Activated naive CD4-positive, alpha-beta T cell treated with anti-CD3 and anti-CD28 coated beads, Interleukin-2, amount 50 U/mL, for 16 hours (primary cell): ENCODE measurements at places on chromosomes 12 and 14.
A peak's percentile ranks its signal among the peaks of the same experiment; 100 is the strongest.

DNA sequence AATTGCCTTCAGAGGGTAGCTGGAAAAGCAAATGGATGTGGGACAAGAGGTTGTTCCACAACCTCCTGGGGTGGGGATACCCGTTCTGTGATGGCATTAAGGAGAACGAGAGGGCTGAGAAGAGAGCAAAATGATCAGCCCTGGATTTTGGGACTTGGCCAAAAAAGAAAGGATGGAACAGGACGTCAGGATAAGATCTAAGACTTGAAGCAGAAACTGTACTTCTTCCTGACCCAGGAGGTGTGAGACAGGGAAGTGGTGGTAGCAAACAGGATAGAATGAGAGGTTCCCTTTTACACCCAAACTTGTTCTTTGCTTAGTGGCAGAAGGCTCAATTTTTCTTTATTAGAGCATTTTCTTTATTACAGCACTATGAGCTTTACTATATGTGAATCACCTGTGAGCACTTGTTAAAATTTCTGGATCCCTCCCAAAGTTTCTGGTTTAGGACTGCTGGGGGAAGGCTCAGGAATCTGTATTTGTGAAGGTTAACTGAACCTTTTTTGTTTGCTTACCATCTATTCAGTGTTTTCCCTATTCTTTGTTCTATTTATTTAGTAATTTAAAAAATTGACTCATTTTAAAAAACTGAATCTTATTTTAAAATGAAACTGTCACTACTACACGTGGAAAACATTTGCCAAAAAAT, 59.2 kb downstream of the ERC1 start:
- DNase-seq = no peak

DNA sequence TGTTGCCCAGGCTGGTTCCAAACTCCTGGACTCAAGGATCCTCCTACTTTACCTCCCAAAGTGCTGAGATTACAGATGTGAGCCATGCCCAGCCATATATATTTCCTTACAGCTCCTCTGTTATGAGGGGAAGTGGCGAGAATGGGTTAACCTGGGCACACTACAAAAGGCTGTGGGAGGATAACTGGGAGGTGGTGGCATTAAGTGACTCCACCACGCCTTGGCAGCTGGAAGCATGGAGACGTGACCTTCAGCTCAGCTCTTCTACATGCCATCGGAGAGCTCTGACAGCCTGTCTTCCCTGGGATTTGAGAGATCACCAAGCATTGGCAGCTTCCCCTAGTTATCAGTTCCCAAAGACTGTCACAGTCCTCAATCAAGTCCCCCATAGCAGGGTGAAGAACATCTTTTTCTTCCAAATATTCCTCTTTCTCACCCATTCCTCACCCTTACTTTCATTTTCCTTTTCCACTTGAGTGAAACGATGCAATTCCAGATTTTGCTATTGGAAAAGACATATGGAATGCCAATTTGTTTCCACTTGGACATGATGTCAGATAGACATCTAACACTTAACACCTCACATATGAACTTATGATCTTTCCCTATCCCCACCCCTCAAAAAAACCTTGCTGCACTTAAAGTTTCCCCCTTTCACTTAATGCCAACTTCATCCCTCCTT, 48.5 kb downstream of the PHLDA1 start:
- DNase-seq = no peak

DNA sequence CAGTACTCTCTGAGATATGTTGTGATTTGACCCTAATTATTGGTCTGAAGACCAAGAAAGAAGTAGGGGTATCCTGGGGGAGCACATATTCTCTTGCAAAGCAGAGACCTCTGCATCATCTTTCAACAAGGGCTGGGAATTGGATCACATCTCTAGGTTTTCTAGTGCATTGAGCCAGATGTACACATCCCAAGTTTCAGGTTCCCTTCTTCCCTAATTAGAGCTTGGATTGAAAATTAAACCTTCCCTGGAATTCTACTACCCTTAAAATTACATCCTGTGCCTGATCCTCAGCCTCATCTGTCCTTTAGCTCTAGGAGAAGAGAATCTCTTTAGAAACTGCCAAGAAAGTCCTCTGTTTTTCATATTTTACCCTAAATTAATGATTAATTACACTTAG, 839.6 kb downstream of the SLC6A15 start:
- DNase-seq = no peak

DNA sequence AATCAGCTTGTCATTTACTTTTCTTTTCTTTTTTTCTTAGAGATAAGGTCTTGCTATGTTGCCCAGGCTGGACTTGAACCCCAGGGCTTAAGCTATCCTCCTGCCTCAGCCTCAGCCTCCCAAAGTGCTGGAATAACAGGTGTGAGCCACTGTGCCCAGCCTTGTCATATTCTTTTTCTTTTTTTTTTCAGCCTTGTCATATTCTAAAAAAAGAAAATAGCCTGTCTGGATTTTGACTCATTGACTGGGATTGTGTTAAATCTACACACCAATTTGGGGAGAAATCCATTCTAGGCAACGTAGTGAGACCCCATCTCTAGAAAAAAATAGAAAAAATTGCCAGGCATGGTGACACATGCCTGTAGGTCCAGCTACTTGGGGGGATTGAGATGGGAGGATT, 24.1 kb downstream of the ATP5MC2 start:
- no peak for DNase-seq

- no peak for DNase-seq
Observed at GRCh38 chr14:91256661-91257060, 12.2 kb upstream of the GPR68 start.

DNA sequence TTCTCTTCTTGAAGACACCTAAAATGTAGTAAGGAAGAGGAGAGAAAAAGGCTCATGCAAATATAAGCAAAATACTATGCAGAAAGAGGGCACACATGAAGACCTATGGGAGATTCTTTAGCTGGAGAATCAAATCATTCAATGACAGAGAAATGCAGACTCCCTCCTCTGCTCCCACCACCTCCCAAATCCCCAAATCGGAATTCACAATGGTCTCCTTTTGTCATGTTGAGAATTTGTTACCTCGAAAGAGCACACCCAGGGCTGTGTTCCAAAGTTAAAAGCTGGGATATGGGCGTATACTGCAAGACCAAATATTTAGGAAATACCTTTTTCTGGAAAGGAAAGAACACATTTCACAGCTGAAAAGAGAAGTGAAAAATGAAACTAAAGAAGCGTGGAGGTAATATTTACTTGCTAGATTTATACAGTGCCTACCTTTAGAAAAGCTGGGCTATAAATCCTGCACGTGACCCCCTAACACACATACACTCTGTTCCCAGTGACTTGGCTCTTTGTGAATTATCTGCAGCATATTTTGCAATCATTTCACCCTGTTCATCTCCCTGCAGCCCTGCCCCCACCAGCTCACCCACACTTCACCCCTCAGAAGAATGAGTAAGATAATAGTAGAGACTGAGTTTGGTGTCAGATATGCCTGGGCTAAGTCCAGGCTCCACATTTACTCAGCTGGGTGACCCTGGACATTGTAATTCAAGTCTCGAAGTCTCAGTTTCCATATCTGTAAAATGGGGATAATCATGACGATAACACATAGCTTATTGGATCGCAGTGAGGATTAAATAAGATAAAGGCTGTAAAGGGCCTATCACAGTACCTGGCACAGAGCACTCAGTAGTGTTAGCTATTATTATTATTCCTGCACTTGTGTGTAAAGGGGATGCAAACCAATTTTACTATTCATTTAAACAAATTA, 2.9 kb upstream of the CACNA1C start:
- DNase-seq = no peak

- DNase-seq = no peak
Observed at GRCh38 chr14:85426068-85426935, 103.6 kb upstream of the FLRT2 start.

DNA sequence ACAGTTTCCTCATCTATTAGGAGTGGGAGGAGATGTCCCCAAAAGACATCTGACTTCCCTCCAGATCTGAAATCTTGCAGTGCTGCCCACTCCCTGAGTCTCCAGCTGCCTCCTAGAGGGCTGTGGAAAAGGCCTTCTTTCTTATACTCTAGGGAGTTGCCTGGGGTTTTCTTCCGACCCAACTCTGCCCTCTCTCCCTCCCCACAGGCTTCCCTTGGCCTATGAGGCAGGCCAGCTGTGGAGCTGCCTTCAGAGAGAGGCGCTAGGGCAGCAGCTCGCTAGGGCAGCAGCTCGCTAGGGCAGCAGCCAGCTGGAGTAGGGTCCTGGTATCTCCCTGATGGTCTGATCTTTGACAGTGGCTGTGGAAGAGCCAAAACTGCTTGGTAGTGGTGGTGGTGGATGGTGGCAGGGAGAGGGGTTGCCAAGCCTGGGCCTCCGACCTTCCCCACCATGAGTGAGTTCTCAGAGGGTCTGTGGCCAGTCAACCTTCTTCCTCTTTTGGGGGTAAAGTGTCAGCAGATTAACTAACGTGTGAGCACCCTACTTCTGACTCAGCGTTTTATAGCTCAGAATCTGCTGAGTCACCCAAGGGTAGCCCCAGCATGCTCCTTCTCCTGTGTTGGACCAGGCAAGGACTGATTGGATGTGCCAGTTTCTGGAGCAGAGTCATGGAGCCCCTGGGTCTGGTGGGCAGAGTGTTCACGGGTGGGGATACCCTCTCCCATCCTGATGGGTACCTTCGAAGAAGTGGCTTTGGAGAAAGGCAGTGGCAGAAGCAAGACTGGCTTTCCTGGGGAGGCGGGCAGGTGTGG, 2.3 kb downstream of the SLC48A1 start:
- DNase-seq = no peak

DNA sequence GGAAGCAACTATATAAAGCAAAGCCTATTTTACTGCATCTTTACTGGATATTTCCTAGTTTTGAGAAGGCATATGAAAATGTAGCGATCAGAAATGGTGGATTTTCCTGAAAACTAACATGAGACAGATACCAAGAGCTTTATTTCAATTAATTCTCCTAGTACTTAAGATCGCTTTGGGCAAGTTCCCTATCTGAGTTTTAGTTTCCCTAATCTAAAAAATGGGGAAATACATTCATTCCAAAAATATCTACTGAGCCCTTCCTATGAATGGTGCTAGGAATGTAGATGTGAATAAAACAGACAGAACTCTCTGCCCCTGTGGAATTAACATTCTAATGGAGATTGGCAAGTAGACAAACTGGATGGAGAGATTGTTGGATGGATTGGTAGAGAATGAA, 8.4 kb downstream of the CATSPERB start:
- DNase-seq = no peak

DNA sequence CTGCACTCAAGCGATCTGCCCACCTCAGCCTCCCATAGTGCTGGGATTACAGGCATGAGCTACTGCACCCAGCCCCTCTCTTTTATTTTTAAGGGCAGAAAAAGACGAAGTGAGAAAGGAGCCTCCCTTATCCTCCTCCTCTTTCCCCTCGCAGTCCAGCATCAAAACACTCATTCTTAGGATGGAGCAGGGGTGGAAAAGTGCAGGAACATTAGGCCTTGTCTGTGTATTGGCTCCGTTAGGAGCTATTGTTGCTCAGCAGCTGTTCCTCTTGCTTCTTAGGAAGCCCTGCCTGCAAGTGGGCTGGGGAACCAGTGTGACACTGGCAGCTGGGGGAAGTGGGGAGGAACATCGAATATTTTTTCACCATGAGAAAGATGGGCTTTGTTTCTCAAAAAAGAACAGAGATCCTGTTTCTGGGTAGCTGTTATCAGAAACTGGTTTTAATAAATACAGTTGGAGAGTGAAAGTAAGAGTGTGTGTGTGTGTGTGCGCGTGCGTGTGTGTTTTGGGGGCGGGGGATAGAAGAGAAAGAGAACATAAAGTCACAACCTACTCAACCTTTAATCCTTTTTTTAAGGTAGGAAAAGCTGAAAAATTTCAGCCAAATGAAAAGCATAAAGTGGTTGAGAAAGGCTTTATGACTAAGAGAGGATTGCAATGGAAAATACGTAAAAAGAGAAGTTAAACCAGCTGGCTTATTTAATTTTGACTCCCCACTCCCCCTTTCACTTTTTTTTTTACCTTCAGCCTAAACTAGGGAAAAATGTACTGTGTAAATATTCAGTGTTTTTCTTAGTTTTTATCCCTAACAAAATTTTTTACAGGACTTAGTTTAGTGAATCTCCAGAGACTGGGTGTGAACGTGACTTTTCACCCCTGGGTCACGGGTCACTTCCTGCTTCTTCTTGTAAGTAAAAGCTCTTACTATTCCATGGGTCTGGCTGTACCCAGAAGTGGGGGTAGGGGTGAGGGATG, 197.2 kb upstream of the PLEKHG7 start:
- DNase-seq = peak; percentile 78

DNA sequence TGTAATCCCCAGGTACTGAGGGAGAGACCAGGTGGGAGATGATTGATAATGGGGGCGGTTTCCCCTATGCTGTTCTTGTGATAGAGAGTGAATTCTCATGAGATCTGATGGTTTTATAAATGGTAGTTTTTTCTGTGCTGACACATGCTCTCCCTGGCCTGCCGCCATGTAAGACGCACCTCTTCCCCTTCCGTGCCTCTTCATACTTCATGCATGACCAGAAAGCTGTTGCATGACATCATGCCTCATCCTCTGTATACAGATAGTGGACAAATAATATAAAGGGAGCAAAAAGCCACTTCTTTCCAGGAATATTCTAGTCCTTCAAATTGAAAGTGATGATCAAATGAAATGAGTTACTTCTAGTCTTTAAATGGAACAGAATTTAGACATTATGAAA, 47.3 kb upstream of the LRIG3 start:
- no peak for DNase-seq

GRCh38 chr12:108518716-108519496, 3.8 kb downstream of the FICD start:
- DNase-seq = no peak

DNA sequence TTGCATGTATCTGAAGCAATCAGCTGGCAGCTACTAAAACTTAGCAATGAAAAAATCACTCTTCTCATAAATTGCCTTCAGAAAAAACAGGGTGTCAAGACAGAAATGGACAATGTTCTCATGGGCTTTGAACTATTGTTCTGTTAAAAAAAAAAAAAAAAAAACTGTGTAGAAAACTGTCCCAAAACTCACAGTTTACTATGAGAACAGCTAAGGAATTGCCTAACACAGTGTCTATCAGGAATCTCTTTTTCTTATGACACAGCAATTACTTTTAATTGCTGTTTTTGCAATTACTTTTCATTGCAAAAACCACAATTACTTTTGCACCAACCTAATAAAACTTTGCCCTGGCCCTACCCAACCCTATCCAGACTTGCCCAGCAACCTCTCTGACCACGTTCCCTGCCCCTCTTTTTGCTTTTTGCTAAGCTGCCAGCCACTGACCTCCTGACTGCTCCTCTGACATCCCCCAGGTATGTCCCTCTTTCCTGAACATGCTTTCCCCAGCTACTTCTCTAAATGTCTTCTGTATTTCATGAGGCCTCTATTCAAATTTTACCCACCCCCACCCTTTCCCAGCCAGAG, 68.0 kb upstream of the SLCO1C1 start:
- DNase-seq = no peak

- no peak for DNase-seq
Observed at GRCh38 chr12:117919479-117919878, 49.3 kb downstream of the KSR2 start.

DNA sequence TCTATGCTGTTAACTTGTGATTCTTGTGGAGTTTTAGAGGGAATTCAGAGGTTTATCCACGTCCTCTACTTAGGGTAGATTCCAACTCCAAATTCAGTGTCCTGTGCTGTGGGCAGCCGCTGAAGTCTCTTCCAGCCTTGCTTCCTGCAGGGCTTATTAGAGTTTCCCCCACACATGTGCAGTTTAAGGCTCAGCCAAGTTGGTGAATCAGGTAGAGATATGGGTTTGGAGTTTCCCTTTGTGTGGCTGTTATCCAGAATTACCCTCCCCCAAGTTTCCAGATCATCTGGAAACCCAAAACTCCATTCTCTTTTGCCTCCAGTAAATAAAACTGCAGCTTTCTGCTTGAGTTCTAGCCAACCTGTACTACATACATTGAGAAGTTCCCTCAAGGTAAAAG, 853.7 kb downstream of the GALC start:
- DNase-seq = no peak
